ENCODE measurements at places on chromosomes 1 and 21.
A peak's percentile ranks its signal among the peaks of the same experiment; 100 is the strongest.

- DNase-seq: no peak
Observed at GRCh38 chr1:81757398-81758020, 43.2 kb upstream of the ADGRL2 start.

GRCh38 chr1:170580636-170581440 lies 48.9 kb downstream of the GORAB start:
- no peak for DNase-seq

GRCh38 chr1:246860401-246860800 lies 71.3 kb downstream of the AHCTF1 start:
- DNase-seq: no peak

GRCh38 chr1:203888807-203889251 lies 27.4 kb downstream of the SNRPE start:
- peak; percentile 5 for DNase-seq

GRCh38 chr1:223410036-223410435 lies 16.8 kb downstream of the CCDC185 start:
- DNase-seq: no peak

GRCh38 chr1:226371866-226372490 lies 35.9 kb downstream of the PARP1 start:
- no peak for DNase-seq

DNA sequence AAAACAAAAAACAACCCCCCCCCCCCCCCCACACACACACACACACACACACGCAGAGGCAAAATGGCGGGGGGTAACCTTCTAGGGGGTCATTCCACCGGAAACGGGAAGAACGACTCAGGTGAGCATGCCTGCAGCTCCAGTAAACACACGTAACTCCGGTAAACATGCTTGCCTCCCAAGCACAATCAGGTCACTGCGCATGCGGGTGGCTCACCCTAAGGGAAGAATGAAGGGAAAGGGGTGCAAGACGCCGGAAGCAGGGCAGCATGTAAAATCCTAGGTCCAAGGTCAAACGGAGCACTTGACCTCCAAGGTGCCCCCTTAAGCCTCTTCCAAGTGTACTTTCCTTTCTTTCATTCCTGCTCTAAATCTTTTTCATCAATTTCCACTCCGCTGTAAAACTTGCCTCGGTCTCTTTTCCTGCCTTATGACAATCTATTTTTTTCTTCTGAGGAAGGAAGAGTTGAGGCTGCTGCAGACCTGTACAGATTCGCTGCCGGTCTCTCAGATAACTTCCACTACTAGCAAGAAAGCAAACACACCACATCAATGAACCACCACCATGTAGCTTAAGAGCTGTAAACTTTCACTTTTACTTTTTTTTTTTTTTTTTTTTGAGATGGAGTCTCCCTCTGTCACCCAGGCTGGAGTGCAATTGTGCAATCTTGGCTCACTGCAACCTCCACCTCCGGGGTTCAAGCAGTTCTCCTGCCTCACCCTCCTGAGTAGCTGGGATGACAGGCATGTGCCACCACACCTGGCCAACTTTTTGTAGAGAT lies 21.0 kb upstream of the CBR3 start:
- DNase-seq: no peak

DNA sequence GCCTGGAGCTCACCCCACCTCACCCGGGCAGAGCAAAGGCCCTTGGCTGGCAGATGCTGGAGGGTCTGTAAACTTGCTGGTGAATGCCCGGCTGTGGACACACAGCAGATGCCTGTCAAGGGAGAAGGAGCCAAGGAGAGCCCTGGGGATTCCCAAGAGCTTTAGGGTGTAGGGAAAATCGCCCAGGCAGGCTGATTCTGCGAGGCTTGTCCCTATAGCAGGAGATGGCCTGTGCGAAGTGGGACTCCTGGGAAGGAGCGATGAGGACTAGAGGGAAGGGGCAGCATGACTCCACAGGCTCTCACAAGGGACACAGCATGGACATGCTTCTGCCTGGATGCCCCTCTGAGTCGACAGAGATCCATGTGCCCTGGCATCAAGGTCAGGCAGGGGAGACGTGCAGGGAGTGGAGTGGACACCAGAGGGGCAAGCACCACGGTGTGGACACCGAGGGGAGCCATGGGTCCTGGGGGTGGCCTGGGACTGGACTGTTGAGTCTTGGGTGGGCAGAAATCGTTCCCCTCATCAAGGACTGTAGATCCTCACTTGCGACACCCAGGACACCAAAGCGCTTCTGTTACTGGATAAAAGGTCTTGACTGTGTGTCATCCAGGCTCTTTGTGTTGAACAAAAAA lies 71.4 kb upstream of the ABCG1 start:
- DNase-seq: no peak

Data from kidney glomerular epithelial cell (primary cell).